ENCODE measurements at places on chromosomes 2 and 18.

GRCh38 chr18:26978812-26979341 is 113.4 kb upstream of the AQP4 start:
- DNase-seq, result no peak

- DNase-seq, result no peak
Observed at GRCh38 chr2:149466635-149467034, 120.9 kb downstream of the MMADHC start.

DNA sequence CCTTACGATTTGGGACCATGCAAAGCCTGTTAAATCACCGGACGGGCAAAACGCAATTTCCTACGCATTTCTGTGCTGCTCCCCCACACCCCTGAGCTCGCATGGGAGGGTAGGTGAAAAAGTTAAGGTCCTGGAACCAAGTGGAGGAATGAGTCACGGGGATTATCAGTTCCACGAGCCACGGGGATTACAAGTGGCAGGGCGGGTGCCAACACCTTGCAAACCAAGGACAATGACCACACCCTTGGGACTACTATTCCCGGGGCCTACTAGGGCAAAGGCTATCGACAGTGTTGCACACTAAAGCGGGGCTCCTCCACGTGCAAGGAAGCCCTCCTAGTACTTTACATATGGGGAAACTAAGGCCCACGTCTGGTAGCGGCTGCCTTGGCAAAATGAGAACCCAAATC is 447 bp downstream of the RETSAT start:
- DNase-seq, result peak; percentile 35

GRCh38 chr2:16249246-16250055 is 309.1 kb downstream of the MYCN start:
- no peak for DNase-seq

- DNase-seq, result no peak
Observed at GRCh38 chr2:39383146-39383545, 53.9 kb downstream of the MAP4K3 start.

GRCh38 chr2:85939131-85939530 is 50.3 kb upstream of the ST3GAL5 start:
- no peak for DNase-seq

- no peak for DNase-seq
Observed at GRCh38 chr2:70094978-70095719, 7.9 kb downstream of the PCBP1 start.

- no peak for DNase-seq
Observed at GRCh38 chr2:12302140-12302539, 414.6 kb upstream of the TRIB2 start.

GRCh38 chr2:189088591-189089205 is 90.9 kb downstream of the COL5A2 start:
- no peak for DNase-seq

DNA sequence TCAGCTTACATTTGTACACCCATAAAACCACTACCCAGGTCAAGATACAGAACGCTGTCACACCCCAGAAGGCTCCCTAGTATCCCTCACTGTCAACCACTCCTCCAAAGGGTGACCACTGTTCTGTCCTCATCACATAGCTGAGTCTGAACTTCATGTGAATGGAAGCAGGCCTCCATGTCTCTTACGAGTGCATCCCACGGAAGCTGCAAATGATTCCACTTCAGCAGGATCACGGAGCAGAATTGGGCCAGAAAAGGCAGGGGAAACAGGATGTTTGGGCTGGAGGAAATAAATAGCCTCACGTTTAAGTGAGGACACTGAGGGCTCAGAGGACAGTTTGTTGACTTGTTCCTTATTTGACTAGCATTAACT is 38.4 kb downstream of the LBH start:
- no peak for DNase-seq

- no peak for DNase-seq
Observed at GRCh38 chr2:192327576-192327975, 132.8 kb upstream of the TMEFF2 start.

DNA sequence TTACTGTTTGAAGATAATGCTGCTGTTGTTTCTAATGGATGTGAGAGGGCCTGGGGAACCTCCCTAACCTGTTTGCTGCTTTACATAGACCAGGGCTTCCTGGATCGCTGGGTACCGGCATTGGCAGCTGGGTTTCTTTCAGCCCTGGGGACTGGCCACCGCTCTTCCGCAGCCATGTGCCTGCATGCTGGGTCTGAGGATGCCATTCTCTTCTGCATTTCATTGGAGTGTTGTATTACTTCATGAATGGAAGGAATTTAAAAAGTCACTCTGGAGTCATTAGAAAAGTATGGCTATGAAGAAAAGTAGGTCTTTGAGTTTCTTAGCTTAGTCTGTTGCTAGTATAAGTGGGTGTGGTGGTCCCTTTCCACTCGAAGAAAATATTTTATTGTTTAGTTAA is 107.3 kb upstream of the MGAT5 start:
- no peak for DNase-seq

GRCh38 chr18:48887294-48887904 is 63.4 kb downstream of the SMAD7 start:
- no peak for DNase-seq

DNA sequence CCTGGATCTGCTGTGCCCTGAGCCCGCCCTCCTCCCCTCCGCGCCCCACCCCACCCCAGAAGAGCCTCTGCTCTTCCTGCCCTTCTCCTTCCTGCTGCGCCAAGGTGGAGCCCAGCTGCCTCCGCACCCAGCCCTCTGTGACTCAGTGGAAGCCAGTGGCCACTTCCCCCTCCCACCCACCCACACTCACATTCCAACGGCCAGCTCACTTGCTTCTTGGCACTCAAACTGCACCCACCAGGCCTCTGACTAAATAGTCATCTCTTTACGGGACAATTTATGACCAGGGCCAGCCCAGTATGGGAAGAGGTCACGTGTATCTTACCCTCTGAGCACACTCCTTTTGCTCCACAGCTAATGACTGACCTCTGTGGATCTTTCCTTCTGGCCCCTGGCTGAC is 150.4 kb upstream of the SLC1A4 start:
- no peak for DNase-seq

DNA sequence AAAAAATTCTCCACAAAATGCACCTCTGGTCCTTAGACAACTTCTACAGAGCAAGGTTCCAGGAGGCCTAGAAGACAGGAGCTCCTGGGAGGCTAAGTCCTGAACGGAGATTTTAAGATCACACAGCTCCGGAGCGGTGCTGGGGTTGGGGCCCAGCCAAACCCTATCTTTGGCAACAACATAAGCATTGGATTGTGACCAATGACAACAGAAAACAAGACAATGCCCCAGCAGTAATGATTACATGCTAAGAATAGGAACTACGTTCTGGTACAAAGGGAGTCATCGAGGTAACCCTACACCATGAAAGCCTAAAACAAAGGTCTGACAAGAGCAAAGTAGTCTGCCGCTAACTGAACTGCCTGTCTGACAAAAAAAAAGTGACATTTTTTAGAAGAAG is 171.2 kb downstream of the CMPK2 start:
- no peak for DNase-seq

DNA sequence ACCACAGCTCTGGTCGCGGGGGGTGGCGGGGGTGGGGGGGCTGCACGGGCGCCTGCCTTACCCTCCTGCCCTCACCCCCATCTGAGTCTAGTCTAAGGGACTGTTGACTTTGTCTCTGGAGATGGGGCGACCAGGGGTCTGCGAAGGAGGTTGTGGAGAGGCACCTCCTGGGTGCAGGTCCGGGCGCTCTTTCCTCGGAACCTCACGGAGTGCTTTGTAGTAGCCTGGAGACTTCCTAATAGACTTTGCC is 141.3 kb downstream of the MEIS1 start:
- DNase-seq, result no peak

DNA sequence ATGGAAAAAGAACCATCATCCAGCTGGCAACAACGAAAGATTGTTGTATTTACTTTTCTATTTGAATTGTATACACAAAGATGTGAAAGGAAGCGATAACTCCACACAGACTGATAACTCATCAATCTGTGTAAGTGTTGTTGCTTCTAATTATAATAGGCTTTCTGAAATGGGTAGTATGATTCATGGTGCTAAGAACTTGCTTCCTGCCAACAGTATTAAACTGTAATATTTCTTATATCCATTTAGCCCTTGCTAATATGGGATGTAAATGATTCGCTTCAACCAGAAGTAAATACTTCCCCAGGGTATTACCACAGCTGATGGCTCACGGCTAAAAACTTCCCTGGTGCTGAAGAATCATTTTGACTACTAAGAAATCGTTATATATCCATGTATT is 70.2 kb downstream of the TMEM163 start:
- no peak for DNase-seq

GRCh38 chr2:44801841-44802776 is 139.4 kb upstream of the SIX3 start:
- DNase-seq, result no peak

DNA sequence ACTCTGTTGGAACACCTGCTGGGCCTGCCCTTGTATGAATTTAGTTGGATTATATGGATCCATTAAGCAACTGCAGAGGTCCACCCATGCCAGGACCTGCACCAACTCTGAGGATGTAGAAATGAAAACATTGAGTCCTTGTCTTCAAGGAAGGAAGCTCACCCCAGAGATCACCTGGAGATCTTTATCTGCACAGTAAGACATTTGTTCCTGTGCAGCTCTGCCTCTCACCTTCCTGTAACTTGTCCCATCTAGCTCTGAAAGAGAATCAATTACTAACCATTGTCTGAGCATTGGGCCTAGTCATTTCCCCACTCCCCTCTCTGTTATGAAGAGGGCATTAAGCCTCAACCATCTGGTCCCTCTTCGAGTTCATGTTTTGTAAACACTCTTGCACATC is 105.2 kb upstream of the YWHAQ start:
- no peak for DNase-seq

GRCh38 chr18:14935210-14935609 is 187.2 kb downstream of the ANKRD30B start:
- DNase-seq, result no peak

DNA sequence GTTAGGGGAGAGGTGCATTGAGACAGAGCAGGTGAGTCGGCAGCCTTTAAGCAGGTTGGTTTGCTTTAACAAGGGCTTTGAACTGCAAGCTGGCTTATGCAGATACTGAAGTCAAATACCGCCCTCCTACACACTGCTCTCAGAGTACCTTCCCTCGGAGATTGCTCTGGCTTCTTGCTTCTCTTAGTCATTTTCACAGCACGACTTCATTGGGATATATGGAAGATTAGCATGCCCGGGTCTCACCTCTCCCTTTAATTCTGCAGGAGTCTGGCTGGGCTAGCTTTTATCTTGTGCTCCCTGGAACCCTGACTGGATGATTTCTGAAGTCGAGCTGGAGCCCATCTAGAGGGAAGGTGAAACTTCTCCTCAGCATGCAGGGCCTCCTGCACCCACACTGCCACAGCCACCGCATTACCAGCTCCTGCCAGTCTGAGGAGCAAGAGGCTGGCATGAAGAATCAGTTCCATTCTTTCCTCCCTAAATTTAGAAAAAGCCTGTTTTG is 395.5 kb upstream of the HNRNPA3 start:
- peak; percentile 35 for DNase-seq

DNA sequence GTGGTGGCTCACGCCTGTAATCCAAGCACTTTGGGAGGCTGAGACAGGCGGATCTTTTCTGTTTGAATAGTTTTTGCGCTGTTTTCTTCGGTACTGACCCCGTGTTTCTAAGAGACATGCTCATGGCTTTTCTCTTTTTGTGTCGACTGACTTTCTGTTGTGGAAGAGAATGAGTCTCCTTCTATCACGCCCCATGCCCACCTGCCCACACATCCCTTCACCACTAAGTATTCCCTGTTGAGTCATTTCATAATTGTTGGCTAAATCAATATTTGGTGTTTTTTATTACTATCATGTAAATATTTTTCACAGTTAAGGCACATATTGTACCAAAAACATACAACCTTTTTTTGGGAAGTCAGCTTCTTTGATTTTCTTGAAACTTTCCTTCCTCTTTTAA is 198.8 kb upstream of the TWIST2 start:
- no peak for DNase-seq

DNA sequence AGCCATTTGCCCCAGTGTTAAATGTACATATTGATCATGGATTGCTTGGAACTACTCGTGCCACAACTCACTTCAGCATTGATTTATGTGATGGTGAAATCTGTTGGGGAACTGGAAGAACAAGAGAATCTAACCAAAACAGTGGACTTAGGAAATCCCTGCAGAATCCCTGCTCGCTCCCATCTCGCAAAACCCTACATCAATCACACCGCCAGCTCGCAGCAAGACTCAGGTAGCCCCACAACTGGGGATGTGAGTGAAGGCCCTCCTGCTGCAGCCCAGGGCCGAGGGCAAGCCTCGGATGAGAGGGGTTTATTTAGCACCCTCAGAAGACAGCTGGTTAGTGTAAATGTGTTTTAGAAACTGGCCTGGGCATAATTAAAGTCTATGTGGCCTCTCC is 171.6 kb downstream of the ANAPC1 start:
- DNase-seq, result no peak

DNA sequence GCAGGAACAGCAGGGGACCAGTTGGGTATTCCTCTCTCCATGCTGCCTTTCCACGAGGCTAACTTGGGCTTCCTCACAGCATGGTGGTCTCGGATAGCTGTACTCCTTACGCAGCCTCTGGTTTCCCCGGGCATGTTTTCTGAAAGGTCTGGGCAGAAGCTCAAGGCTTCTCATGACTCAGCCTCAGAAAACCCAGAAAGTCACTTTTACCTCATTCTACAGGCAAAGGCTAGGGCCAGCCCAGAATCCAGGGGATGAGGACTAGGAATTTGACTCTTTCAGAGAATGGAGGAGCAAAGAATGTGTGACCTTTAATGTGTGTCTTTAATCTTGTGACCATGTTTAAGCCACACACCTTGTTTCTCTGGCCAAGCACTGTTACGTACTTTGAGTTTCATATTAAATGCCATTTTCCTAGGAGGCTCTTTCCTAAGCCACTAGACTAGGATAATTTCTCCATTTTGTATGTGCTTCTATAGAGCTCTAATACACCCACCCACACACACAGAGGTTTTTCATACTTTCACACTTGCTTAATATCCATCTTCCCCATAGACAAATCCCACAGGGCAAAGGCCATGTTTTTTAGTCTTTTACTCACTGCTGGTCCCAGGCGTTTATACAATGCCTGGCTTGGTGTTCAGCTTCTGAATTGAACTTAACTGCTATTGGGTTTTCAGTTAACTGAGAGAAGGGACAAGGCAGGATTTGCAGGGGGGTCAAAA is 77.3 kb downstream of the LONRF2 start:
- no peak for DNase-seq

GRCh38 chr18:12701161-12701560 is 1.4 kb downstream of the CEP76 start:
- no peak for DNase-seq

DNA sequence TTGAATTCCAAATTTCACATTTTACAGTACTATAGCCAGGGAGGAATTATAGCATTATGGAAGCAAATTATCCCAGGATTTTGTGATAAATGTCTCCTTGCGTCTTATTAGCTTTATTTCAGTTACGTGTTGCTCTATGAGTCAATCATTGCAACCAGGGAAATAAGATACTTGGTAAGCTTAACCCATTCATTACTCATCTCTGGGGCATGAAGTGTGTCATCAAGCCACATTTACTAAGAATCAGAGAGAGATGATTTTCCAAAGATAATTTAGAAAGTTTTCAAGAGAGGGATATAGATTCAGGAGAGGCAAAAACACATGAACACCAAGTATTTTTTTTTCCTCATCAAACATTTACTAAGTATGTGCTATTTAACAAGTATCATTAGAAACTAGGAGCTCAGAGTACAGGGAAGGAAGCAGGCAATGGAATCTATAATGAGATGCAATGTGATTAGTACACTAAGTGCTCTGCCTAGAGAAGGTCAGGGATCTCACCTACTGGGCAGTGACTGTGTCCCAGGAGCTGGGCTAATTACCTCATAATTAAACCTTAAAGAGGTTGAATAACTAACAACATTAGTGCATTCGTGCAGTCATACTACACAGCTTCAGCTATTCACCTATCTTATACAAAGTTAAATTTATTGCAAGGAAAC is 217.8 kb upstream of the NXPH2 start:
- no peak for DNase-seq

Measured in T-helper 2 cell (primary cell).